Adrenal gland (tissue), 19 donors: ENCODE measurements at places on chromosomes 4 and X. TPM values are rescaled to one million over a fixed set of nuclear protein-coding genes. Genes with fewer than 3 reads are reported as not detected.

Gene CCDC160
- polyA plus RNA-seq = 0.11 TPM

Gene PLK4
- polyA plus RNA-seq = 0.64 TPM

Gene COL4A6
- 1.1 TPM for polyA plus RNA-seq

Gene TRIML1
- not detected for polyA plus RNA-seq

Gene EFHC2
- polyA plus RNA-seq = 0.95 TPM
